B cell (primary cell): ENCODE measurements at places on chromosomes 1 and 21. TPM values are rescaled to one million over a fixed set of nuclear protein-coding genes. Genes with fewer than 3 reads are reported as not detected.

TBX19 gene
- 6.8 and 7.0 TPM in 2 replicates for total RNA-seq

CD5L gene
- 0.12 and 0.17 TPM in 2 replicates for total RNA-seq

TBX15 gene
- 0.15 and 0.17 TPM in 2 replicates for total RNA-seq

HUNK gene
- total RNA-seq, result 0.07 and 0.10 TPM in 2 replicates

SPRR2B gene
- not detected in 2 replicates for total RNA-seq

GRCh38 chr21:14548779-14549178, 2.7 kb upstream of the SAMSN1 start:
- DNase-seq, result no peak

DNA sequence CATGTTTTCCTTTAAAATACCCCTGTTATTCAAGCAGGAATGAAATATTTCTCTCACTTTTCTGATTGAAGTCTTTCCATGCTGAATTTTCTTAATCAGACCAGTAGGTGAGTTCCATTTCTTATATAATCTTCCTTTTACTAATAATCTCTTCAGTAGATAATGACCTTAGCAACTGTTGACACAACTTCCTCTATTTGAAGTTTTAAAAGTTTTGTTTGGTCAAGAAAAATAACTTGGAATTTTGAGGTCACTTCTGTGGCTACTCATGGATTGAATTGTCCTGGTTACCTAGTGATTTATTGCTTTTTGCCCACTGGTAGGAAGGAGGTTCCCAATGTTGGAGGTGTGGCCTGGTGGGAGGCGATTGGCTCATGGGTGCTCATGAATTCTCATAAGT, 70.6 kb upstream of the PAXBP1 start:
- no peak for DNase-seq

- DNase-seq, result no peak
These were observed 5.8 kb upstream of the FNBP1L start for GRCh38 chr1:93442008-93442666.

- no peak for DNase-seq
These were observed 10.9 kb upstream of the FASLG start for GRCh38 chr1:172647987-172648386.

- DNase-seq, result no peak
These were observed 438.2 kb downstream of the SMYD3 start for GRCh38 chr1:246068619-246069509.

- DNase-seq, result no peak
These were observed 37.2 kb upstream of the GBP5 start for GRCh38 chr1:89309828-89310227.

GRCh38 chr1:198929961-198930599, 291.2 kb downstream of the PTPRC start:
- peak; percentile 37 for DNase-seq

DNA sequence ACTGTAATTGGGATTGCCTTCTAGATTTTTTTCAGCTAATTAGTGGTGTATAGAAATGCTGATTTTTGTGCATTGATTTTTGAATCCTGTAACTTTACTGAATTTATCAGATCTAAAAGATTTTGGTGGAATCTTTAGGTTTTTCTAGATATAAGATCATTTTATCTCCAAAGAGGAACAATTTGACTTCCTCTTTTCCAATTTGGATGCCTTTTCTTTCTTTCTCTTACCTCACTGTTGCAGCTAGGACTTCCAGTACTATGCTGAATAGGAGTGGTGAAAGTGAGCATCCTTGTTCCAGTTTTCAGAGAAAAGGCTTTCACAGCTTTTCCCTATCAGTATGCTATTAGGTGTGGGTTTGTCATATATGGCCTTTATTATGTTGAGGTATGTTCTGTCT, 53.6 kb downstream of the TESK2 start:
- DNase-seq, result no peak

DNA sequence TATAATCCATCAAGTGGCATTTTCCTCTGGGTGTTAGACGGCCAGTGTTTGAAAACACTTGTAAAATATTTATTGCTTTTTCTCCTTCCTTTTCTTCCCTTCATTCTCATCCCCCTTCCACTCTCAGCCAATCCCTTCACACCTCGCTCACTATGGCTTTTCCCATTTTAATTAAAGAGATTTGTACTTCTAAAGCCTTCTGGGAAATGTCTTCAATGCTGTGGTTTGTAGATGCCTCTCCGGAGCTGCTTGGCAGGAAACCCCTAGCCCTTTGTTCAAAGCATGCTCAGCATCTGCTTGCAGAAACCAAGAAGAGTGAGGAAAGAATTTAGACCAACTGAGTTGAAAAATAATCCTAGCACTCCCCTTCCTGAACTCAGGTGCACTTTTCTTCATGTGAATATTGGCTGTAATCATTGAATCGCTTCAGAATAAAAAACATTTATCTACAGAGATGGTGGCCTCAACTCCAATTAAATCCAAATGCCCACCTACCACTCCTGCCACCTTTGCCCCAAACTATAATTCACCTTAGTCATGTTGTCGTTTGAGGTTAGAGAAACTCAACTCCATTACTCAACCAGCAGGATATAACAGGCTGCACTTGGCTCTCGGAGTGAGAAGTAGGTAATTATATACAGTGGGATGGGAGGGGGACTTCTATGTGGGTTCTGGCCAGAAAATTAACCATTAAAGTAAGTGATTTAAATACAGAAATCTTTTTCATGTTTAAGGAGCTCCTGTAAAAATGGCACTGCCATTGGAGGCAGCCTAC, 659.4 kb upstream of the CAMK1G start:
- no peak for DNase-seq

DNA sequence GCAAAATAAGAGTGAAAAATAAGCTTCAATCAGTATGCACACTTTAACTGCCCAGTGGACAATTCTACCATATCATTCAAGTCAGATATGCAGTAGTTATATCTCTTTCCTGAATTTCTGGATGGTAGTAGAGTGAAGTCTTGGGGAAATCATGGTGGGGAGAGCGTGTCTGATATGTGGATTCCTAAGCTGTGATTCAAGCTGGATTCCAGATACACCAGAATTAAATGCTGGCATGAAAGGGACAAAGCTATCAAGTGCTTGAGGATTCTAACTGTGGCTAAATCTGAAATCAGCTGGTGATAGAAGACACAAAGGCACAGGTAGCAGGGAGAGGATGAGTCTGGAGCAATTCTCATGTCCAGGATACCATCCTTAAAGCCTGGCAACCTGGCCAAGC, 323.5 kb downstream of the DUSP10 start:
- DNase-seq, result no peak

GRCh38 chr21:46457801-46458314, 833 bp upstream of the DIP2A start:
- no peak for DNase-seq

DNA sequence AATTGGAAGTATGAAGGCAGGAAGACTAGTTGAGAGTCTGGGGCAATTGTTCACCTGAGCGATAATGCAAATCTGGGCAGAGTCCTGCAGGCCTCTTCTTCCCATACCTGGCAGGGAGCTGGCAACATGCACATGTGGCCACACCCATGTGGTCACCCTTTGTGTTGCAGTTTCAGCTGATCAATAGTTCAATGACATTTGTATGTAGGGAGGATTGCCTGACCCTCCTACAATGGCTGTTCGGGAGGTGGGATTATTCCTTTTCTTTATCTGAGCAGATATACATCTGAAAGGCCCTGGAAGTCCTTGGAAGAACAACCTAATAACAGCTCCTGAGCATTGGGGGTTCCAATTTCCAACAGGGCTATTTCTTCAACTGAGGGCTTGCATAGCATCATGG, 15.2 kb upstream of the TRIM45 start:
- no peak for DNase-seq

- DNase-seq, result no peak
These were observed 139.5 kb downstream of the ZZZ3 start for GRCh38 chr1:77542813-77543420.

DNA sequence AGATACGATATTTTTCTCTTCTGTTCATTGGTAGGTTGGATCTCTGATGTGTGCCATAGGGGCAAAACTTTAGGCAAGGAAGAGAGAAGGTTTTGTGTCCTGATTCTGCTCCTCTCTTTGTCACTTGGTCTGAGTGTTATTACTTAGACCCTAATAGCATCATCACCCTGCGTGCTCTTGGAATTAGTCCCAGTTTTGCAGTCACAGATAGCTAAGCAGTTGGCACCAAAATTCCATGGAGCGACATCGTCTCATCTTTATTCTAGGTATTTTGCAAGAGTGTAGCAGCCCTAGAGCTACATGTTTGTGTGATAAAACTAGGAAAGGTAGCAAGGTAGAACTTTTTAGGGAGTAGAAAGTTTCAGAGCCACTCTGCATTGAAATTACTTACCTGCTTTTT, 23.8 kb downstream of the PIP5K1A start:
- no peak for DNase-seq

GRCh38 chr21:35882791-35883240, 177.5 kb downstream of the SETD4 start:
- DNase-seq, result no peak

DNA sequence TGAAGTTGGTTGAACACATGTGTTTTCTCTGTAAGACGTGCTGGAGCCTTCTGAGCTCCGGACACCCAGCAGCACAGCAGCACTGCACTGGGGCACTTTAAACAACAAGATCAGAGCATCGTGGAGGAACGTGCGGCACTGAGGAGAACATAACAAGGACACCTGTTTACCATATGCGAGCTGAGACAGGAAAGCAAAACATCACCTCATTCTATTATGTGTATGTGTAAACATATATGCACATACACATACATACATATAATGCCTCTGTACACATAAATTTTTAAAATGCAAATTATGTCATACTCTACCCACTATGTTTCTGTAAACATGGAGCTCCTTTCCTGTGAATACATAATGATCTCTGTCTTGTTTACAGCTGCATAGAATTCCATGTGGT, 3.2 kb upstream of the KRTAP10-6 start:
- DNase-seq, result no peak

DNA sequence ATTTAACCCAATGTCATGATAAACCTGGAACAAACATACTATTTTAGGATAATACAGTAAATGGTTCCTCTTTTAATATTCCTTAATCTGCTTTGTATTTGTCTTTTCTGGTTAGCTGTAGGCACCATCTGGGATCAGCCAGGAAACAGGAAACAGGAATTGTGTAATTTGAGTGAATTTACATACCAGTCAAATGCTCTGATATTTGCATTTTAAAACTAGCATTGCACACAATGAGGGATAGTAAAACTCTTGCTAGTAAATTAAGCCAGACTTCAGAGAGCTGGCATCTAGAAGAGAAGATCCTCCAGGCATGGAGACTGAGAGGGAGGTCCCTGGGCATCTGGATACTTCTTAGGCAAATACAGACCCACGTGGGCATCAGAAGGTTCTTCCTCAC, 103.5 kb downstream of the HMCN1 start:
- no peak for DNase-seq

DNA sequence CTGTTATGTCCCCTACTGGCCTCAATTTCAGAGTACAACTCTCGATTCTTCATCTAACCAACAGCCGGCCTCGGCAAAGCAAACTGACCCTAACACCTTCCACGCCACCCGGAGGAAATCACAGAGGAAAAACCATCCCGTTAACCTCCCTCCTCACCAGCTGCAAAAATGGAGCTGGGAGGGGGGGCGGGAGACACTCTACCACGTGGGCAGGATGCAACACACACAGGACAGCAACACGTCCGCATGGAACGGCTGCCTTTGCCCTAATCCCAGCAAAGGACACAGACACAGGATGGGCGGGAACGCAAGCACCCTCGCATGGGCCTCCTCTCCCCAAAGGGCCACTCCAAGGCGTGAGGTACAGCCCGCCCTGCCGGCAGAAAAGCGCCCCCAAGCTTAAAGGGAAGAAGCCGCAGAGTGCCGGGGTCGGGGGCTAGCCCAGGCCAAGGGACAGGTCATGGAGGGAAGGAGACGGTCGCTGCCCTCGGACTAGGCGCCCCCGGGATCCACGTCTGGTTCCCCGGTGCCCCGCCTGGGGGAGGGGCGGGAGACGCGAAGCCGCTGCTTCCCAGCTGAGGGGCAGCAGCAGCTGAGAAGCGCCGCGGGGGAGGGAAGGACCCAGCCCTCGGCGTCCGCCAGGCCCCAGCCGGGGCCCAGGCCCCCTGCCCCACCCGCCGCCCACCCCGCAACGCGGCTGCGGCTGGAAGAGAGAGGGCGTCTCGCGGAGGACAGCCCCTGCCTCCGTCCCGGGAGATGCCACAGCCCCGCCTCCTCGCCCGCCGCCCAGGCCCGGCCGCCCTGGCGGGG, 590 bp downstream of the FOXJ3 start:
- no peak for DNase-seq

DNA sequence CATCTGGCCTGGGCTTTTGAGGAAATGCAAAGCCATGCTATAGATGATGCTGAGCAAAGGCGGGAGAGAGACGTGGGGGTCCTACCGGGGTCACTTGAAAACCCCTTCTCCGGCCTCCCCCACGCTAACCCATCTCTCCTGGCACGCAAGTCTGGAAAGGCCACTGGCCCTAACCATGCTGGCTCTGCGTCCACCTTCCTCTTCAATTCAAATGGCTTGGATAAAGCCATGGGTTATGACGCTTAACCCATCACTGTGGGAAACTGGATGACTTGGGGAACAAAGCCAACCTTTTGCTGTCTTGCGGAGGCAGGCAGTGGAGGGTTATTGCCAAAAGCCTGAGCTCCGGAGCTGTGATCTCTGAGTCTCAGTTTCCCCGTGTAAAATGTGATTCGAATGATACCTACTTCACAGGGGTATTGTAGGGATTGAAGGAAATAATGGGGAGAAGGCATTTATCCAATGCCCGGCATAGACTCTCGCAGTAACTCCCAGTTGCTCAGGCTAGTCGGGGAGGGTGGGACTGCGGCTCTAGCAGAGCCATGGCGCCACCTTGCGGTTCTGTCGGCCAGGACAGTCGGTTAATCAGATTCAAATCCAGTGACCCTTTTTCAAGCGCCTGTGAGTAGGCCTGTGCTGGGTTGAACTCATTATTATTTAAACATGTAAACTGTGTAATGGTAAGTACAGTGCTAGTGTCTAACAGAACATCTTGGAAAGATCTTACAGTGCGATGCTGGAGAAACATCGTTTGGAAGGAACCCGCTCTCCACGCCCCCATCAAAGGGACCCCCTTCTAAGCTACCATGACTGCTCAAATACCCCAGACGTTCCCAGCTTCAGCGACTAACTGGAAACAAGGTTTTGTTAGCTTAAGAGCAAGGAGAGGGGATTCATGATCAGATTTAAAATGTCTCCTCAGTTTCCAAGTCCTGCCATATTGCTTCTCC, 20.3 kb downstream of the NEK2 start:
- DNase-seq, result peak; percentile 85

- DNase-seq, result no peak
These were observed 648.8 kb downstream of the PLA2G4A start for GRCh38 chr1:187477535-187477934.

DNA sequence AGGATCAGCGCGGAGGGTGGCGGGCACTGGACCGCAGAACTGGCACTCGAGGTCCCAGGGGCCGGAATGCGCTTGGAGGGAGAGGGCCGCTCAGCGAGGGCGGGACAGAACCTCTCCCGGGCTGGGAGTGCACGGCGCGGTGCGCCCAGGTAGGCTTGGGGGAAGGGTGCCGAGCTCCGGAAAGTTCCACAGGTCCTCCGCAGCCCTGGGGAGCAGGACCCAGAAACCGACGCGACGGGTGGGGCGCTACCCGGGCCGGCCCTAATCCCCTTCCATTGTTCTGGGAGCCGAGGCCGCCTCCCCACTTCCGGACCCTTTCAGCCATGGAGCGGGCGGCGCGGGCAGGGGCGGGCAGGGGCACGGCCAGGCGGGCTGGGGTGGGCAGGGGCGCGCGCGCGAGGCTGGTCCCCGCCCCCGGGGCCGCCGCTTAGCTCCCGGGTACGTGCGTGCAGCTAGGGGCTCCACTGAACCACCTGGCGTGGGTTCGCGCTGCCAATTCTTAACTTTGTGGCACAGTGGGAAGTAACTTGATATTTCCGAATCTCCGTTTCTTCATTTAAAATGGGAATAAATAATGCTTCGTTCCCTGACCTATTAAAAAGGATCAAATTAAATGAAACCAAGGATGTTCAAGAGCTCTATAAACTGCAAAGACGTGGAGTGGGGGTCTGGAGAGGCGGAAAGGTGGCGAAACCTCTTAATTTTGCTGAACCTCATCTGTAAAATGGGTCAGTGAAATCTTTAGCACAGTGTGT, 20.7 kb downstream of the LGR6 start:
- DNase-seq, result no peak
